ENCODE measurements at places on chromosomes 5 and 9.
A peak's percentile ranks its signal among the peaks of the same experiment; 100 is the strongest.

DNA sequence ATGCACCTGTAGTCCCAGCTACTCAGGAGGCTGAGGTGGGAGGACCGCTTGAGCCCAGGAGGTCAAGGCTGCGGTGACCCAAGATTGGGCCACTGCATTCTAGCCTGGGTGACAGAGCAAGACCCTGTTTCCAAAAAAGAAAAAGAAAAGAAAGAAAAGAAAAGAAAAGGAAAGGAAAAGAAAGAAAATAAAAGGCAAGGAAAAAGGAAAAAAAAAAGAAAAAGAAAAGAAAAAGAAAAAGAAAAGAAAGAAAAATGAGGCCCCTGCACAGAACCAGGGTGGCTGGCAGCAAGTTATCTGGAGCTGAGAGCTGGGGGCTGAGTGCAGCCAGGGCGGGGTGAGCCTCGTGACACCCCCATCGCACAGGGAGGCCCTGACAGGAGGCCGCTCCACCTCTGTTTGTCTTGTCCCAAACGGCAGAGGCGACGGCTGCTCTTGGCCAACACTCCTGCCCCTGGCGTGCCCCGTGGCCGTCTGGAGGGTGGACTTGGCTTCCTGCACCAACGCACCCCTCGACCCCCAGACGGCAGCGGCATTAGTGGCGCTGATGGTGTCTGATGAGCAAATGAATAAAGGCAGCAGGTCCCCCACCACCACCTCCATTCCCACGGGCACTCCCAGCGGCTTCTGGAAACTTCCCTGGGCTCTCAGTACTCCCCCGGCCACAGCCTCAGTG, 16.7 kb downstream of the EXD3 start:
- no peak for DNase-seq

DNA sequence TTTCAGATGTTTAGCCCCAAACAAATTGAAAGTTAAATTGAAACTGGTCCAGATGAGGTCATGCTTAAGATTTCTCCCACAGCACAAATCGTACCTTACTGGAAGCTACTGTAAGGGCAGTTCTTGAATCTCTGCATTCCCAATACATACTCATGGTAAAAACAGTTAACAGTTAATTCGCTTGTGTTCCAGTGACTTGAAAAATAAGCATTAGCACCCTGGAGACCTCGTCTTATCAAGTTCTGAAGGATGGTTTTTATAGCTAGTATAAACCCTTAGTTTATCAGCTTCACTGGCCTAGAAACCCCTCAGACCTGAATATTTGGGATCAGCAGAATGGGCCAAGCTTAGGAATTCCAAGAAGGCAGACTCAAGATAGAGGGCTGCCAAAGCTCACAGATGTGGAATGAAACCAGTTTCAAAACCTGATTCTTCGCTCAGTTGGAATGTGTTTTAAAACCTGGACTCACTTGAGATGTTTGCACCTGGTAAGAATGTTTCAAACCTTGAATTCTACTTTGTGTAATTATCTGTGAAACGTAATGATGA, 103.6 kb downstream of the C9orf152 start:
- DNase-seq = no peak

- DNase-seq = no peak
Observed at GRCh38 chr5:120304663-120305062, 159.4 kb upstream of the PRR16 start.

DNA sequence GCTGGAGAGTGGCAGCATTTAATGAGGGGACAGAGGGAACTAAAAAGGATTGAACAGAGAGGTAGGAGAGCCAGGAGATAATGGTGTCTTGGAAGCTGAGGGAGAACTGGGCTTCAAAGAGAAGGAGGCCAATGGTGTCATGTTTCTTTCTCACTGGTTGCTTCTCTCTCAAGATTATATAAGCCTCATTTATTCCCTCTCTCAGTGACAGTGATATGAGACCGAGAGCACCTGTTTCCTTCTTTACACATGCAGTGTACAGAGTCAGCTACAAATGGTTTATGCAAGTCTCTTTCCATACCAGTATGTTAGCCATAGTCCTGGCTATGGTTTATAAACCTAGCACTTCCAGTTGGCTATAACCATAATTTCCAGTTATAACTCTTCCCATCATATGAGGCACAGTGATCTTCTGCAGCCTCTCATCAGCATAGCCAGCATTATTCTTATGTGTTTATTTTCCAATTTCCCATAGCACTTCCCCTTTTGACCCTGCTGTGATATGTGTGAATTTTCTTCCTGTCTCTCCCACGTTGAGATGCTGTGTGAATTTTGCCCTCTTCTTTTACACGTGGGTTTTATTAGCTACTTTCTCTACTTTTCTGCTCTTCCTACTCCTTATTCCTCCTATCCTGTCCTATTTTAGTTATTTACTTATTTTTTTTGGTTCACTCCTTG, 71.2 kb downstream of the UNC13B start:
- DNase-seq = no peak

GRCh38 chr5:10233505-10233904, 16.2 kb downstream of the ATPSCKMT start:
- no peak for DNase-seq

GRCh38 chr5:112784726-112785125, 47.0 kb downstream of the APC start:
- no peak for DNase-seq

DNA sequence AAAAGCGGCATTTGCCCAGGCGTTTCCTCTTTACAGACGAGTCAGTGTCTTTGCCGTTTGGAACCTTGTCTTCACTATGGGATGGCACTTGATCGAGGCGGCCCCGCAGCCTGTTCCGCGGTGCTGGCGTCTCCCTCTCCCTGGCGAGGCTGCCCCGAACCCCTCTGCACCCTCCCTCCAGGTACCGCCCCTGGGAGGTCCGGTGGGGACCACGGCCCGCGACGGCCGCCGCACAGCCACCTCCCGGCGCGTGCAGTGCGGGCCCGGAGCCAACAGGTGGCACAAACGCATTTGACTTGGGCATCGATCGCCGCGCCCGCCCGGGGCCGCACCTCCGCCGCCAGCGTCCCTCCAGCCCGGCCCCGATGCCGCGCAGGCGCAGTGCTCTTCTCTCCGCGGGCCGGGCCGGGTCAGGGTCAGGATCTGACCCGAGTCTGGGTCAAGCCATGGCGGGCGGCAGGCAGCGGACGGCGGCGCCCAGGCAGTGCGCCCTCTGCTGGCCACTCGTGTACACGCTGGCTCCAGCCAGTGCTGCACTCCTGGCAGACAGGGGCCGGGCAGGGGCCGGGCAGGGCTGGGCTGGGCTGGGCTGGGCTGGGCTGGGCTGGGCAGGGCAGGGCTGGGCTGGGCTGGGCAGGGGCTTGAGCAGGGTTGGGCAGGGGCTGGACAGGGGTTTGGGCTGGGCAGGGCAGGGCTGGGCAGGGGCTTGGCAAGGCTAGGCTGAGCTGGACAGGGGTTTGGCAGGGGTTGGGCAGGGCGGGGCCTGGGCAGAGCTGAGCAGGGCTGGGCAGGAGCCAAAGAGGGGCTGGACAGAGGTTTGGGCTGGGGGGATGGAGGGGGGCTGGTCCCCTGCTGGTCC, 155.8 kb upstream of the IRX4 start:
- peak; percentile 19 for DNase-seq

GRCh38 chr5:158170060-158170459, 311.1 kb upstream of the CLINT1 start:
- no peak for DNase-seq

DNA sequence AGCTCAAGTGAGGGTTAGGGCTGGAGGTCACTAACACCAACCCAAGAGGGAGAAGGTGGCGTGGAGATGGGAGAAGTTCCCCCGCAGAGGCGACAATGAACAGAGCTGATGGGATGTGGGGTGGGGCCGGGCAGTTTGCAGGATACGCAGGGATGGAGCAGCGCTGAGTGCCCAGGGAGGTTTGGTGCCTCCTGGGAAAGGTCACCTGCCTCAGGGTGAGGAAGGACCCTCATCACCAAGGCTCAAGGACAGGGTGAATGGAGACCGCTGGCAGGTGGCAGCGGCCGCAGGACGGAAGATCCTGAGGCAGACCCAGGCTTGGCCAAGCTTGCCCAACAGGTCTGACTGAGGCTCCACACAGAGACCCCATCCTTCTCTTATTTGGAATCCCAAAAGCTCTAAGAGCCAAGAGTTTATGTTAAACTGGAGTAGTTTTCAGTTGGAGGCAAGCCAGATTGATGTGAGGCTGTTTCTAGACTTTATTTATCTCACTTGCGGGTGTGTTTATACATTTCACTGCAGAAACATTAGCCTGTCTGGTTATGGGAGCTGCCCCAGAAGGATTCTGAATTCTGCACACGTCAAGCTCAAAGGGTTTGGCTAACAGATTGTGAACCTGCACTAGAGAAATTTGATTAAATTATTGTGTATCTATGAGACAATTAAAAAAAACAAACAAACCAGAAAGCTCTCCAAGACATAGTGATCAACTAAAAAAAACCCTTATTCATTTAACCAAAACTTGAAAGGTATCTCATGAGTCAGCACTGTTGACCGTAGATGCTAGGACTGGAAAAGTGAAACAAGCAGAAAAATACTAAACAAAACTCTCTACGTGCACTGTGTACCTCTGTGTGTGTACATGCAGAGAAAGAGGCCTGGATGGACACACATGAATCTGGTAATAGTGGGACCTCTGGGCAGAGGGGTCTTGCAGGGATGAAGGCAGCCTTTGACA, 146.2 kb upstream of the PHYKPL start:
- DNase-seq = no peak

DNA sequence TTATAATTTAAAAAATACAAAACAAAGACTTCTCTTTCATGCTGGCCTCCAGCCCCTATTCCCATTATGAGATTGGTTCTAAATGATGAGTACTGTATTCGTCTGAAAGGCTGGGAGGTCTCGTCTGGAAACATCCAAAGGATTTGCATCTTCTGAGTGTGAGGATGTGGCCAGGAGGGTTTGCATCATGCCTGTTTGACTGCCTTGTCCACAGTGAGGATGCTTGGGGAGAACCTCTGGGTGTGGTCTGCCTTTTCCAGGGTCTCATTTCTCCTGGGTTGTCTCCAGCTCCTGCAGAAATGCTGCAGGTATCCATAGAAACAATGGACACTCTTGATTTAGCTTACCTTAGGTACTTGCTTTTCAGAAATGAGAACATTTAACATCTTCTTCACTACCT, 26.4 kb upstream of the CXCL14 start:
- no peak for DNase-seq

DNA sequence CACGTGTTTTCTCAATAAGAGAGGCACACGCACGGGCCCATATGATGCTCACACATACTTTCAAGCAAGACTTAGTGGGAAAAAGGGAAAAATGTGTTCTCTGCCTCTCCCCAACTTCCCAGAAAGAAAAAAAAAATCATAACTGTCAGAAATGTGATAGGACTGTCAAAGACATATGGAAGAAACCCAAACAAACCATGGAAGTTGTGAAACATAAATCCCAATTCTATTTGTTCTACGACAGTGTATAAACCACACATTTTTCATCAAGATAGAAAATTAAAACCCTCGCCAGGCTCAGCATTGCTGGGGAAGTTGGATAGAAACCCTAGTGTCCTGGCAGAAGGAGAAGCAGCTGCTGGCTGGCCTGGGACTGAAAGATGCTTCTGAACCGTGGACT, 211.9 kb downstream of the PAX5 start:
- DNase-seq = no peak

- no peak for DNase-seq
Observed at GRCh38 chr5:159582756-159583541, 252.7 kb upstream of the IL12B start.

- DNase-seq = no peak
Observed at GRCh38 chr5:82765765-82766164, 311.4 kb downstream of the TMEM167A start.

GRCh38 chr9:120032639-120033038, 547.3 kb downstream of the CDK5RAP2 start:
- DNase-seq = no peak

DNA sequence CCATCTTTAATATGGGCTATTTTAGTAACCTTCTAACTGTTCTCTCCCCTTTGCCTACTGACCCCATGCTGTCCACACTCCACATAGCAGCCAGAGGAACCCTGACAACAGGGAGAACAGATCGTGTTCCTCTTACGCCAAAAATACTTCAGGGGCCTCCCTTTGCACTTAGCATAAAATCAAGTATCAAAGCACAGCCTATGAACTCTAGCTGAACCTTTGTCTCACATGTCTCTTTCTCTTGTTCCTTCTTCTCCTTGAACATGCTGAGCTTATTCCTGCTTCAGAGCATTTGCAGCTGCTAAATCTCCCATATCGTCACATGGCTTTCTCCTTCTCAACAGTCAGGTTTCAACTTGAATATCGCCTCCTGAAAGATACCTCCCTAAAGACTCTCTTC, 698.8 kb upstream of the C9orf72 start:
- no peak for DNase-seq

DNA sequence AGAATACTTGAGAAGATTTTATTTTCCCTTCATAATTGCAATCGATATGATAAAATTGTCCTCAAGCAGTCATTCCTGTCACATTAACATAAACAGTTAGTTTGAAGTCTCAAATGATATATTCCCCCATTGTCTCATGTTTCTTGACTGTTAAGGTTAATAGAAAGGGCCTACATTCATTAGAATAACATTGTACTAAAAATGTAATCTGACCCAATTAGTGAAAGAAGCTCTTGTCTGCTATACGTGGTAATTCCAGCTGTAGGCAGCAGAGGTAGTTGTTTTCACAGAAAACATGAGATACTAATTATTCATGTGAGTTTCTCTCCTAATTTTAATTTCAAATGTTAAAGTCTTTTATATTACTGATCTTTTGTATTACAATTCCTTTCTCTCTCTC, 25.9 kb upstream of the AP3B1 start:
- peak; percentile 21 for DNase-seq

- no peak for DNase-seq
Observed at GRCh38 chr5:106174903-106175302, 1495.8 kb downstream of the EFNA5 start.

DNA sequence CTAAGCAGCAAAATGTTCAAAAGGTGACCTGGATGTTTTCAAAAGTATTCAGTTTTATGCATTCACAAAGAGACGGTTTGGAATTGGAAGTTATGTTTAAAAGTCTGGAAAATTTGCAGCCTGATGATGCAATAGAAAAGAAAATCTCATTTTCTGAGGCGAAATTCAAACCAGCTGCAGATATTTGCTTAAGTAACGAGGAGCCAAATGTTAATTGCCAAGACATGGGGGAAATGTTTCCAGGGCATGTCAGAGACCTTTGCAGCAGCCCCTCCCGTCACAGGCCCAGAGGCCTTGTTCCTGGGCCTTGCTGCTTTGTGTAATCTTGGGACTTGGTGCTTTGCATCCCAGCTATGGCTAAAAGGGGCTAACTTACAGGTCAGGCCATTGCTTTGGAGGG, 228.2 kb downstream of the MAN2A1 start:
- no peak for DNase-seq

DNA sequence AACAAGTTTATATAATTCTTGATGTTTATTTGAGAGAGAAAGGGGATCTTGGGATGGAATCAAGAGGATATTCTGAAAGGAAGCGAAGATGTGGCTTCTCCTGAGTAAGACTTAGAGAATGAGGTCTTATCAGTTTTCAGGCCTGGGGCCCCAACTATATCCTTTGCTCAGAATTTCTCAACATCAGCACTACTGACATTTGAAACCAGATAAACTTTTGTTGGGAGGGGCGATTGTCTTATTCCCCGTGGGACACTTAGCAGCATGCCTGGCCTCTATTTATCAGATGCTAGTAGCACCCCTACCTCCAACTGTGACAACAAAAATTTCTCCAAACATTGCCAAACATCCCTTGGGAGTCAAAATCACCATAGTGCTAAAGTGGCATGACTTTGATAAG, 567.7 kb downstream of the MAT2B start:
- no peak for DNase-seq
